ENCODE measurements at places on chromosomes 4 and X.
A peak's percentile ranks its signal among the peaks of the same experiment; 100 is the strongest.

DNA sequence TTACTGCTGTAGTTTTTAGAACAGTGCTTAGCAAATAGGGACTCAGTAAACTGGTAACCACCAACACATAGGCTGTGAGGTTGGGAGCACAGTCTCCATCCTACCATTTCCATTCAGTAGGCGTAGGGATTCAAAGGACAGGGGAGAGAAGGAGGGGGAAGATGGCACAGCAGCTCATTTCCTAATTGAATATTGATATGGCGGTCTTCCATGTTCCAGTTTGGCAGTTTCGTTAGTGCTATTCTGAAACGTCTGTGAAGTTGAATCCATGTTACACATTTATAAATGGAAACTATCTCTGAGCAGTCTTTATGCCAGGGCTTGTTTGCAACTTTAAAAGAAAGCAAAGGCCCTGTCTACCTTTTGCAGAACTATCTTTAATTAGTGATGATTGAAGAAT lies 105.5 kb downstream of the PARM1 start:
- DNase-seq = no peak

- DNase-seq = no peak
These were observed 25.5 kb downstream of the CDKN2AIP start for GRCh38 chr4:183469936-183470335.

DNA sequence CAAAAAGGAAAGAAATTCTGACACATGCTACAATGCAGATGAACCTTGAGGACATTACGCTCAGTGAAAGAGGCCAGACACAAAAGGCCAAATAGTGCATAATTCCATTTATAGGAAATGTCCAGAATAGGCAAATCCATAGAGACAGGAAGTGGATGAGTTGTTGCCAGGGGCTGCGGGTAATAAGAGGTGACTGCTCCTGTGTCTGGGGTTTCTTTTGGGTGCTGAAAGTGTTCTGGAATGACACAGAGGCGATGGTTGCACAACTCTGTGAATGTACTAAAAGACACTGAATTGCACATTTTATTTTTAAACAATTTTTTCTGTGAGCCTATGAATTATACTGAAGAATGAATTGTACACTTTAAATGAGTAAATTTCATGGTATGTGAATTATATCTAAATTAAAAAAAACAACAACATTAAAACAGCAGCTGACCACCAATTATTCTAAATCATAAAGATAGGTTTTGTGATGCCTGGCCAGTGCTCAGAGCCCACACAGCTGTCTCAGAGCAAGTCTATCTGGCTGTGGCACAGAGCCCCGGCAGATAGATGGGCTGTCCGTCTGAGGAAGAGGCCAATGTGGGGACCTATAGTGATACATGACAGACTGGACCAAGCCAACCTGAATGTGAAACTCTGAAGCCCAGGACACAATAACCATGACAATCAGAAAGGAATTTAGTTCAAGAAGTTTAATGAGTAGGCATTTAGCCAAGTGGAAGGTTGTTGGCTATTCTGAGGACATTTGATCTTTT lies 23.5 kb upstream of the IRAK1 start:
- no peak for DNase-seq

DNA sequence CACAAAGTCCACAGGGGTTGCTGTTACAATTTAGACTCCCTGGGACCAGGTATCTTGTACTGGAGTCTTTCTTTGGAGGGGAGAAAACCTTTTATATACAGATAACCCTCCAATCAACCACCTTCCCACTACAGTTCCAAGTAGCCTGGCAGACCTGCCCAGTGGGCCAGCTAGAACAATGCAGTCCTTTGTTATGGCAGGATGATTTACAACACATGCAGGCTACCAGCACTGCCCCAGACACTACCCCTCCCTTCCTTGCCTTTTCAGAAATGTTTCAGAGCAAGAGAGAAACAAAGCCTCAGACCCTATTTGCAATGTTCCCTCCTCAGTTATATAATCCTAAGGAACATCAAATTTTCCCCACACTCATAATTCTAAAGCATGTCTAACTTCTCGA lies 11.1 kb downstream of the RASL11B start:
- no peak for DNase-seq

GRCh38 chr4:14855719-14856061 lies 146.6 kb upstream of the CPEB2 start:
- no peak for DNase-seq

DNA sequence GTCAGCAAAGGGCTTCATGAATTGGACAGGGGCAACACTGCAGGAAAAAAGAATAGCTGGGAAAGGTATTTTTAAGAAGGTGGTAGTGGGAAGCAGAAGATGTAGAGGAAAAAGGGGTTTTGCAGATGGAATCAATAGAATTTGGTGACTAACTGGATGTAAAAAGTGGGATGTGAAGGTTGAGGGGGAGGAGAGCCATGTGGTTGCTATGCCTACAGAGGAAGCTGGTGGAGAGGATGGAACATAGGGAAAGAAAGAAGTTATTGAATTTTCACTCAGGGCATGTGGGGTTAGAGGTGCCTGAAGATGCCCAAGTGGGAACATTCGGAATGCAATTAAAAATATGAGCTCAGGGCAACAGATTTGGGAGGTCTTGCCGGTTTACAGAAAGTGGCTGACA lies 33.0 kb downstream of the REELD1 start:
- DNase-seq = no peak

DNA sequence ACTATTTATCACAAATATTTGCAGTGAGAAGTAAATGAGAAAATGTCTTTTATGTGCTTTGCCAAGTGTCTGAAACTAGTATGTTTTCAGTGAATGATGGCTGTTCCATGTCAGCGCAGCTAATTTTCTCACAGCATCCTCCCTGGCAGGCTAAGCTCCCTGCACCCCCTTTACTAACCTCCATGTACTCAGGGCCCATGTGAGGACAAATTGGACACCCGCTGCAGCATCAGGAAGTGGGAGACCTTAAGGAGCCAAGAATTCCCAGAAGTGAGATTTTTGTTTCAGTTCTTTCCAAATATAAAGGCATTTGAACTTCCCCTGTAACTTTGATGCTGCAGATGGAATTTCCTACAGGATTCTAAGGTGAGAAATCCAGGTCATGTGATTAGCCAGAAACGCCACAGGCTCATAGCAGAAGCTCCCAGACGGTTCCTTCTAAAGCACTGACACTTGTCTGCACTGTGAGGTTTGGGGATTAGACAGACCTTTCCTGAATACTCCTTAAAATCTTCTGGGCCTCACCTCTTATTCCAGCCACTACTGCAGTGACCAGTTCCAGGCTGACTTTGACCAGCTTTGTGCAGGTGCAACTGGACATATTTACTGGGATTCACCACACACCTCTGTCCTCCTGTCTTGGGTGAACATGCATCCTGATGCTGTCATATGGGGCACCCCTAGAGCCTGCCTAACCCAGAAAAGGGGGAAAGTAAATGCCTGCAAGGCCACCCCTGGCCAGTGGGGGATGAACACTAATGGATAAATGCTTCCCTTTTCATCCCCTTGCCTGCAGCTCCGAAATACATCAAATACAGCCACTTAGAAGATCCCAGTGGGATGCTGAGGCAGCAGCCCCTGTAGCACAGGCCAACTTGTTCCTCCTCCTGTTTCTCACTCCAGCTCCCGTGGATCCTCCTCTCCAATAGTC lies 45.9 kb downstream of the LGI2 start:
- no peak for DNase-seq

DNA sequence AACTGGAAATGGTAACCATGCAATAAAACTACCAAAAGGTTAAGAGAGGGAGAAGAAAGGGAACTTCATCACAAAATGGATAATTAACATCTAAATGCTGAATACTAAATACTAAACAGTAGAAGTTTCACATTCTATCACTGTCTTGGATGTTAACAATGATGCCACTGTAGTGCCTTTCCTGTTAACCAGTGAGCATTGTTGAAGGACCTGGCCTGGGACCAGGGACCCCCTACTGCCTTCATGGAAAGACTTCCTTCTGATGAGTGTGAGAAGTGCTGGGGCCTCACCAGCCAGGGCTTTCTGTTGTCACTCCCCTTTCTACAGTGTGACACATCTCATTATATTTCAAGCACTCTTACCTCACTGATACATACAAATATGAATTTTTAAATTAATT lies 739.3 kb upstream of the FTHL17 start:
- DNase-seq = no peak

- DNase-seq = no peak
These were observed 6.2 kb downstream of the LINC00632 start for GRCh38 chrX:140715787-140716186.

DNA sequence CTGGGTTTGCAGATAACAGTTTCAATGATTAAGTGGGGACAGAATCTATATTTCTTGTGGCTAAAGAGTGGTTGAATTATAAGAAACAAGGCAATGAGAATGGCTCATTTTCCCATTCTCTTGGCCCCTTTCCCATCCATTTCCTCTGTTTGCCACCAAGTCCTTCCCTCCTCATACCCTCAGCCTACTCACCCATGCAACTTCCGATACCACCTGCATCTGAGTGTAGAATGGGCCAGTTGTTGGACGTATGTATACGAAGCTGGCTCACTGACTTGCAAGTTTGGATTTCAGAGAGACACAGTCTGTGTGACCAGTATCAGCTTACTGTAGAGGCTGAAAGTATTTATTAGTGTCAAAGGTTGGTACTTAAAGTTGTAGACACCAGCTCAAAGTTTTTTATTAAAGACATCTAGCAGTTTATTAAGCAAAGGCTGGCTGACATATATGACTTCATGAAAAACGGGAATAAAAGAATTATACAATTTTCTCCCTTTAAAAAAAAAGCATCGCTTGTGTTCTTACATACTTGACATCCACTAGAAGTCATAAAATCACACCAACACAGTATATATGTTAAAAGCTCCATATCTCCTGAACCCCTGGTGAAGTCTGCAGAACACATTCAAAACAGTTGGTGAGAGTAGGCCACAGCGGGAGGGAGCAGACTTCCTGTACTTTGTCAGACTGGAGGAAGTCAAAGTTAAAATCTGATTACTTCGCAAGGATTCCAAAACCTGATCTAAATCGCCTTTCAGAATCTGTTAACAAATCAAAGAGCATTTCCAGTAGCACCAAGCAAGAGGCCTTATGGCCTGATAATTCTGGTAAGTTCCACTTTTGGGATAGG lies 22.4 kb upstream of the STIM2 start:
- no peak for DNase-seq

GRCh38 chrX:125646195-125646594 lies 326.5 kb downstream of the TEX13C start:
- no peak for DNase-seq

GRCh38 chr4:13529128-13529919 lies 15.0 kb downstream of the NKX3-2 start:
- no peak for DNase-seq

GRCh38 chr4:8355306-8355705 lies 85.2 kb downstream of the ACOX3 start:
- no peak for DNase-seq

DNA sequence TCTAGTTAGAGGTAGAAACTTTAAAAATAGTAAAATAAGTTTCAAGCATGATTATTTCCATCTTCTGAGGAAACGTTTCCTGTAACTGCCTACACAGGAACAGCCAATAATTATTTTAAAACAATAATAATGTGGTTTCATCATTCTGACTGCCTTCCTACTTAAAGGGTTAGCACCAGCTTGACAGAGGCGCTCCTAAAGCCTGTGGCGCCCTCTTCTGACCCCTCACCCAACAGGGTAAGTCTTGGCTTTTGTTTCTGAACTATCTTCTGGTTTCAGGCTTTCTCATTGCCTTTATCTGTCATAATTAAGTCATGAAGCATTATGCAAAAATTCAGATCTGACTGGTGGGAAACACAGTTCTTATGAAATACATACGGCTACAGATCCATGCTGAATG lies 96.7 kb downstream of the ITM2A start:
- peak; percentile 31 for DNase-seq

GRCh38 chr4:145660064-145660463 lies 19.9 kb upstream of the C4orf51 start:
- DNase-seq = no peak

DNA sequence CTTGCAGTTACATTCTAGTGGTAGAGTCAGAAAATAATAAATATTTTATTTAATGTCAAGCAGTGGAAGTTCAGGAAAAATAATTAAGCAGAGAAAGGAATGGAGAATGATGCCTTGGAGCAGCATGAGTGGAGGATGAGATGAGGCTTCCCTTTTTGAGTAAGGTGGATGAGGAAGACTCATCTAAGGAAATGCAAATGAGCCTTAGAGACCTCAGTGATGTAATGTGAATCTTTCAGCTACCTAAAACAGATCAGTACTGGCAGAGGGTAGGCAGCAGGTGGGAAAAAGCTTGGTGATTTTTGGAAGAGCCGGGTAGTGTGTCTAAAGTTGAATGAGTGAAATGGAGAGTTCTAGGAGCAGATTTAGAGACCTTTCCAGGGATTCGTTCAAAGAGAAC lies 118.2 kb downstream of the GRID2 start:
- DNase-seq = no peak

- DNase-seq = no peak
These were observed 15.7 kb upstream of the H2AZ1 start for GRCh38 chr4:99965674-99966350.

GRCh38 chrX:9598344-9598743 lies 133.5 kb downstream of the TBL1X start:
- no peak for DNase-seq

DNA sequence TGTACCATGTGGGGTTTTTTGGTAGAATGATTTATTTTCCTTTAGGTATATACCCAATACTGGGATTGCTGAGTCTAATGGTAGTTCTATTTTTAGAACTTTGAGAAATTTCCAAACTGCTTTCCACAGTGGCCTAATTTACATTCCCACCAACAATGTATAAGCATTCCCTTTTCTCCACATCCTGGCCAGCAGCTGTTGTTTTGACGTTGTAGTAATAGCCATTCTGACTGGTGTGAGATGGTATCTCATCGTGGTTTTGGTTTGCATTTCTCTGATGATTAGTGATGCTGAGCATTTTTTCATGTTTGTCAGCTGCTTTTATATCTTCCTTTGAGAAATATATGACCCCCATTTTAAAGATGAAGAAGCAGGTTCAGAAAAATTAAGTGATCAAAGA lies 153.7 kb downstream of the CBR4 start:
- no peak for DNase-seq

DNA sequence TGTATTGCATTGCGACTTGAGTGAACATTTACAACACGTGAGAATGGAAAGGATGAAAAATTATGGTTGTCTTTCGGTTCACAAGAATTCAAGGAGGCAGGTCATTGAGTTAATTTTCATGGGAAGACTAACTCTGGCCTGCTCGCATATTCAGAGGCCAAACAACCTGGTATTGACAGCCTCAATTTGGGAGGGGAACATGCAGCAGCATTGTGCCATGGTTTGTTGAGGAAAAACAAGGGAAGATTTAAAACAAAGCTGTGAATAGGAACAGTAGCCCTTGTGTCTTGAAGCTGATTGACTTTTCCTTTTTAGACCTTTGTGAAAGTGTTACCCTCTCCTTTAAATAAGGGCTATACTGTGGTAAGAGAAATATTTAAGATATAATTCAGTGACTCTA lies 31.9 kb downstream of the FAT4 start:
- no peak for DNase-seq

- no peak for DNase-seq
These were observed 63.1 kb downstream of the RELL1 start for GRCh38 chr4:37623125-37623524.

DNA sequence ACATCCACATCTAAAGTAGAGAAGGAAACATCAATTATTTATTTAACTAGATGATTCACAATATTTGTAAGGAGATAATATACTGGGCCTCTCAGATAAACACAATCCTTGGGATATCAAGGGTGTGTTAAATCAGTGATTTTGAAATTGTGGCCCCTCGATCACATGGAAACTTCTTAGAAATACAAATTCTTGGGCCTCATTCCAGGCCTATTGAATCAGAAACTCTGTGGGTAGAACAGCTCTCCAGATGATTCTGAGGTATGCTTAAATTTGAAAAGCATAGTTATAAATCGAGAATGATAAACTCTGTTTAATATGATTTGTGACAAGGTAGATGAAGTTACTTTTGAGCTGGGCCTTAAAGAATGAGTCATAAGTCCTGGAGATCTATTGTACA lies 64.3 kb upstream of the GPR174 start:
- no peak for DNase-seq

Data from stimulated activated CD8-positive, alpha-beta memory T cell treated with anti-CD3 and anti-CD28 coated beads, Interleukin-4, amount 100 ng/mL, for 4 hours (primary cell).